ENCODE measurements at places on chromosomes 5 and 9. TPM values are rescaled to one million over a fixed set of nuclear protein-coding genes. Genes with fewer than 3 reads are reported as not detected.

- DNase-seq, result no peak
Measured at GRCh38 chr9:2173170-2173569, 158.0 kb downstream of the SMARCA2 start.

Gene LECT2
- total RNA-seq, result not detected

Gene SOWAHA
- total RNA-seq, result not detected

- no peak for DNase-seq
Measured at GRCh38 chr5:152511531-152512132, 106.6 kb upstream of the NMUR2 start.

DNA sequence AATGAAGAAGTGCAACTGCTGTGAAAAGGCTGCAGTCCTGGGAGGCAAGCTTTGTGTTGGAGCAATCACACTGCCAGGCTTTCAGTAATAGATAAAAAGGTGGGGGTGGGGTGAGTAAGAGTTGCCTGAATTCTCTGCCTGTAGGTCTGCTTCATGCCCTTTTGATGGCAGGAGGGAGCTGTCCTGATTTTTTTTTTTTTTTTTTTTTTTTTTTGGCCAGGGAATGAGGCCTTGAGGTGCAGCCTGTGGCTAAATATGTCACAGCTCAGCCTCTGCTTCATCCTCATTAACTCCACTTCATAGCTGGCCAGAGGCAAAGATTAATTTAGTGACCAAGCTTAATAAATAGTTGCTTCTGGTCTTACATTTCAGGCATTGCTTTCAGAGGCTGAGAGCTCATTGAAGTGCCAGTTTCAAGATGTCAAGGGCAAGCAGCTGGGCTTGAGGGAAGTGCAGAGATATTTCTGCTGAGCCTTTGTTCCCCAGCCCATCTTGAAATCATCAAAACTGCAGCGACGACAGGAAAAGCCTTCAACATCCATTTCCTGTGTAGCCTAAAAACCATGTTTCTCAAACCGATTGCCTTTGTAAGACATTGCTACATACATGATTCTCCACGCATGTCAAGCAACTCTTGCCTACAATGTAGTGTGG, 134.7 kb downstream of the MACIR start:
- DNase-seq, result no peak

DNA sequence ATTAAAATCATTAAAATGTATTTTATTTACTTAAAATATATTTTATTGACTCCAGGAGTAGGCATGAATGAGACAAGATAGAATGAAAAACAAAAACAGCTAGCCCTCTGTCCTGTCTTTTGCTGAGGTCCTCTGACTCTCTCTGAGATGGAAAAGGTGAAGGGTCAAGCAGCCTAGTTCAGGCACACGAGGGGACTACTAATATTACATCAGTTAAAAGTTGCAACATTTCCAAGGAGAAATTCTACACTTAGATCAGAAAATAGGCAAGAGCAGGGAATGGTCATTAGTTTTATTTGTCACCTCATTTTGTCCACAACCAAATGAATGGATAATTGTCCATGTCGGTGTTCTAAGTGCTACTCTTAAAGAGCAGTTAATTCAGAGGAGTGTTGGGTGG, 148.5 kb downstream of the CDH10 start:
- DNase-seq, result no peak

Gene C5
- total RNA-seq, result 0.39 TPM

Gene STPG3
- total RNA-seq, result not detected

GRCh38 chr9:63859475-63860215, 1425.4 kb downstream of the FOXD4L5 start:
- DNase-seq, result peak; percentile 50

Gene PCDH12
- 2.7 TPM for total RNA-seq

Gene GPR150
- not detected for total RNA-seq

Gene PROB1
- total RNA-seq, result 74.4 TPM

DNA sequence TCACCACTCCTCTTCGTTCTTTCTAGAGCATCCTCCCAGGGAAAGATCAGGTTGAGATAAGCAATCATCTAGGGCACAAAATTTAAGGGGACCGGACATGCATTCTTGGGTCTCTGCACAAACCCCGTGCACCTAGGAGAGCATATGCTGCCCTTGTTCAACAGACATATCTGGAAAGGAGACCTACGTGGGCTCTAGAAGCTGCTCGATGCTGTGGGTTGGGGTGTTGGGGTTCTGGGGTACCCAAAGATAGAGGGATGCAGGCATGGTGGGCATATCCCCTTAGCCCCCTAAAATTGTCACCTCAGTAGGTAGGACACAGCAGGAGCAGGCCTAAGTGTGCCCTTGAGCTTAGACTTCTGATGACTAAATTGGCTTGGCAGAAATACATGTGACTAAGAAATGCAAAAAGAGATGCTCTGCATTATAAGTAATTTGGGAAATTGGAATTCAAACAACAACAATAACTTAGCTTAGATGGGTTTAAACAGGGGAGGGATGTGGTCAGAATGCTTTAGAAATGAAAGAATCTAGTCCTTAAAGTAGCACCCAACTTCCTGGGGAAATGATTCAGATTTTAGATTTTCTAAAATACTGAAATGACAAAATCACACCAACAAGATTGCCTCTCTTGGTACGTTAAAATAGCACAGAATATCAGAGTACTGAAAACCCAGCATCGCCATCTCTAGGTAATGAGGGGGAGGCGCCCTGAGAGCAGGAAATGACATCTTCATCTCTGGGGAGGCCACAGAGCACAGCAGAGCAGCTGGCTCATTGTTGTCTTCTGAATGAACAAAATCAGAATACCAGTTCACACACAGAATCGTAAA, 172.3 kb downstream of the GNA14 start:
- no peak for DNase-seq

- DNase-seq, result no peak
Measured at GRCh38 chr9:73093016-73093739, 58.5 kb upstream of the ANXA1 start.

DNA sequence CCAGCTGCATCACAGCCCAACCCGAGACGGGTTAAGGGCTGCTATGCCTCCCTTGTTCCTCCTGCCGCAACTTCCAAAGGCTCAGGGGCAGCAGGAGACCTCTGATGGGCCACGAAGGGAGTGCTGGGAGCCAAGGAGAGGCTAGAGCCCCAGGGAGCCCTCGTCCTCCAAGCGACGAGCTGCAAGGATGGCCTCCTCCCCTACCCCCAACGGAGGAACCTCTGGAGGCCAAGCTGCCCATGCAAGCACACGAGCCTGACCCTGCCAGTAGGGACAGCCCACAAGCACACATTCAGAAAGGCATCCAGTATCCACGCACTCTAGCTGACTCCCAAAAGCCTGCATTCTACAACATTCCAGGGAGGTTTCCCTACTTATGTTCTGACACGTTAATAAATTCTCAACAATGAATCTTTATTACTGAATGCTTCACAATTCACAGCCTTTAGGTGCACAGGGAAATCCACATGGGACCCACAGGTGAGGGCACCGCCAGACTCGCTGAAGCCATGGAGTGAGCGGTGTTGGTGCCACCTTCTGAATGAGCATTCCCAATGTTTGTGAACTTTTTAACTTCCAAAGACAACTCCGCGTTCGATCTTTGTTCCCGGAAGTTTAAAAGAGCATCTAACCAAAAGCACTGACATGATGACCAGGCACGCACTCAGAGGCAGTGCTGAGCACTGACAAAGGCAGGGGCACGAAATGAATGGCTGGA, 28.7 kb downstream of the IPPK start:
- DNase-seq, result no peak

GRCh38 chr5:28012538-28012937, 974.2 kb upstream of the CDH9 start:
- no peak for DNase-seq

- DNase-seq, result no peak
Measured at GRCh38 chr5:125298746-125299379, 552.4 kb upstream of the ZNF608 start.

DNA sequence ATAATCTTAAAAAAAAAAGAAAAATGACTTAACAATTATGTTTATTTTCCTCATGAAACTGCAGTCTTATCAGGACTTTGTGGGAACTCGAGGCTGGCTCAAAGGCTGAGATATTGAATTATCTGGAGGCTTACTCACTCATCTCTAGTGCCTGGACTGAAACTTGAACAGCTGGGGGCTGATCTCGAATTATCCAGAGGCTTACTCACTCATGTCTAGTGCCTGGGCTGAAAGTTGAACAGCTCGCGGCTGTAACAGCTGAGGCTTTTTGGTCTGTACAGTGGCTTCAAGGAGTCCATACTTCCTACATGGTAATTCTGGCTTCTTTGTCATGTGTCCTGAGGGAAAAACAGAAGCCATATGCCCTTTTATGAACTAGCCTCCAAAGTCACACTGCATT, 371.9 kb downstream of the CETN3 start:
- DNase-seq, result no peak

DNA sequence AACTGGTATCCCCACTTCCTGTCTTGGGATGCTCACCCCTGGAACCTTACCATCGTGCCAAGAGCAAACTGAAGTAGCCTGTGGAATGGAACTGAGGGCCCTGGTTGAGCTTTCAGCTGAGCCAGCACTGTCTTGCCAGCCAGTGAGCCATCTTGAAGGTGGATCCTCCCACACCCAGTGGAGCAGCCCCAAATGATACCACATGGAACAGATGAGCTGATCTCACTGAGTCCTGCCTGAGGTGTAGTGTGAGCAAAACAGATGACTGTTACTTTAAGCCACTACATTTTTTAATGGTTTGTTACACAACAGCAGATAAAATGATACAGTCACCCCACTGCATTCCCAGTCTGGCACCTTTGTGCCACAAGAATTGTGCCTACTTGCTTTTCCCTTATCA, 2.2 kb upstream of the PCYOX1L start:
- no peak for DNase-seq

GRCh38 chr9:8962084-8962483, 1162.5 kb upstream of the DMAC1 start:
- DNase-seq, result no peak

DNA sequence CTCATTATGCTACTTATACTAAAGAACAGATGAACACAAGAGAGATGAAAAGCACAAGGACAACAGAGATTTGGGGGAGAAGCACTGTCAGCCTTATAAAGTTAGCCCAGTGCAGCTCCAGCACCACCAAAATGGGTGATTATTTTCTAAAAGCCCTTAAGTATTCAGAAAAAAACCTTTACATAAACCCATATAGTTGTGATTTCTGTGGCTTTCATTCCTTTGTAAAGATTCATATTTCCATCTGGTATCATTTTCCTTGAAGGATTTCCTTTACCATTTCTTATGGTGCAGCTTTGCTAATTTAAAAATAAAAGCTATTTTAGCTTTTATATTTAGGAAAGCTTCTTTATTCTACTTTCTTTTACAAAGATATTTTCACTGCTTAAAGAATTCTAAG, 311.0 kb downstream of the TMEM167A start:
- DNase-seq, result no peak

GRCh38 chr5:62340392-62340791, 34.4 kb downstream of the KIF2A start:
- no peak for DNase-seq

- DNase-seq, result no peak
Measured at GRCh38 chr5:72597456-72597948, 90.3 kb upstream of the ZNF366 start.

Gene STK10
- 8.6 TPM for total RNA-seq

DNA sequence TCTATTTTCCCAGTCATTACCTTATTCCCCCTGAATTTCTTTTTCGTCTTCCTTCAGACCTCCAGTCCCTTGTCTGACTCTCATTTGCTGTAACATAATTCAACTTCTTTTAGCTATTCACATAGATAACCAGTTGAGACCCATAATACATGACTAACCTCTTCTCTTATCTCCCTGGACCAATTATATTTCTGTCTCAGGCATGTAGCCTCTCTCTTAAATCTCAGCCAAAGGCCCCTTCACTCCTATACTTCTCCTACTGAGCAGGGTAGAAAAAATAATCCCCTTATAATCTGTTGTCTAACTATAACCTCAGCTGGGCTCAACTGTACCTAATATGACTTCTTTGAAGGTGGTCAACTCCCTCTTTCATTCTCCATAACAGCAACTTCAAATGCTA, 20.9 kb downstream of the RANBP6 start:
- DNase-seq, result no peak

GRCh38 chr9:112868461-112868860, 22.2 kb downstream of the SLC46A2 start:
- no peak for DNase-seq

Gene C5orf58
- not detected for total RNA-seq

Gene DEPDC1B
- total RNA-seq, result not detected

Gene SLC44A1
- total RNA-seq, result 7.0 TPM

DNA sequence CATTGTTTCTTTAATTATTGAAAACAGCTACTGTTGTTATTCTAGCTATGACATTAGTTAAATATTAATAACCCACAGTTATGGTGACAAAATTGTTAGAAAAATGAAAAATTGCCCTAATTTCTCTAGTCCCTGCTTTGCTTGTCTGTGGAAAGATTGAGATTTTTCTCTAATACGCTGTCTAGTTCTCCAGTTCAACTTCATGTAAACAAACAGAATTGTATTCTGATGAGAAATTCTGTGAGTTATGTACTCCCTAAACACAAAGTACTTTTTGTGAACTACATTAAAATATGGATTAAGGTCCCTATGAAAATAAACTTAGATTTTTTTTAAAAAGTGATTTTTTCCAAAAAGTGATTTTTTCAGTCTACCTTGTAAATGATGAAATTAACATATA, 8.7 kb downstream of the SLF1 start:
- no peak for DNase-seq

Gene PCDHGB7
- 7.2 TPM for total RNA-seq

- DNase-seq, result no peak
Measured at GRCh38 chr5:147689426-147689825, 93.1 kb downstream of the JAKMIP2 start.

Gene CYSRT1
- 0.32 TPM for total RNA-seq

- no peak for DNase-seq
Measured at GRCh38 chr5:122705851-122706250, 69.0 kb upstream of the SNX2 start.

Gene NEUROG1
- total RNA-seq, result not detected

Measured in psoas muscle (tissue), 8 donors.